ENCODE measurements at places on chromosomes 11 and 22.

- DNase-seq: no peak
These were observed 6.7 kb downstream of the CENPM start for GRCh38 chr22:41939981-41940831.

DNA sequence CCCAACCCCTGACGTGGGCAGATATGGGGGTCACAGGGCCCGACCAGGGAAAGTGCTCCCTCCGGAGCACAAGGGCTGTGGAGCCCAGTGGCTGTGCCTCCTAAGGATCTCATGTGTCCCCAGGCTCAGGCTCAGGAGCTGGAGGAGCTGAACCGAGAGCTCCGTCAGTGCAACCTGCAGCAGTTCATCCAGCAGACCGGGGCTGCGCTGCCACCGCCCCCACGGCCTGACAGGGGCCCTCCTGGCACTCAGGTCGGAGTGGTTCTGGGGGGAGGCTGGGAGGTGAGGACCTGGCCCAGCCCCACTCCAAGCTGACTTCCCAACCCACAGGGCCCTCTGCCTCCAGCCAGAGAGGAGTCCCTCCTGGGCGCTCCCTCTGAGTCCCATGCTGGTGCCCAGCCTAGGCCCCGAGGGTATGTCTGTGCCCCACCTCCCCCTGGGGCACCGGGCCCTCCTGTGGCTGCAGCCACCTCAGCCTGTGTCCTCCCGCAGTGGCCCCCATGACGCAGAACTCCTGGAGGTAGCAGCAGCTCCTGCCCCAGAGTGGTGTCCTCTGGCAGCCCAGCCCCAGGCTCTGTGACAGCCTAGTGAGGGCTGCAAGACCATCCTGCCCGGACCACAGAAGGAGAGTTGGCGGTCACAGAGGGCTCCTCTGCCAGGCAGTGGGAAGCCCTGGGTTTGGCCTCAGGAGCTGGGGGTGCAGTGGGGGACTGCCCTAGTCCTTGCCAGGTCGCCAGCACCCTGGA lies 2.5 kb downstream of the RASSF7 start:
- no peak for DNase-seq

DNA sequence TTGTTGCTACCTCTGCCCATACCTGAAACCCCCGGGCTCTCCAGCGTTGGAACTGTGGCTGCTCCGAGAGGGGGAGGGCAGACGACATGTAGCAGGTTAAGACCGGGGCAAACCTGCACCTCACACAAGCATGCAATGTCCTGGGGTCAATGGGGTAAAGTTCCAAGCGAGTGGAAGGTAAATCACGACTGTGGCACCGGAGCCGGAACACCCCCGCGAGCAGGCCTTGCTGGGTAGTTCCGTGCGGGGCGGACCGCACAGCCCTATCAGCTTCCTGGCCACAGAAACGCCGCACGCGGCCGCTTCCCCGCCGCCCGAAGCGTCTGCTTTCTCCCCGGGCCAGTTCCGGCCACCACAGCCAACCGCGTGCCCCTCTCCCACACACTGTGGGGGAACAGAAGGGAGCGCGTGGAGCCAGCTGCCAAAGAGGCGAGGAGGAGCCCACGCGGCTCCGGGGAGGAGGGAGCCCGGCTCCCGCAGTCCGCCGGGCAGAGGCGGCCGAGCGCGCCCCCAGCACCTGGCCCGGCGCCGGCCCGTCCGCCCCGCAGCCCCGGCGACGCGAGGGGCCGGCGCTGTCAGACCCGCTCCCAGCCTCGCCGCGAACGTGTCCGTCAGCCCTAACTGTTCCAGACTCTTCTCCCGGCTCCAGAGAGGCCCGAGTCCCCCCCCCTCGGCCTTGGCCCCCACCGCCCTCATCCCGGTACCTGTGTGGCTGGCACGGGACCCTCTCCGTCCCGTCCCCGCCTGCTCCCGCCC lies 1.6 kb downstream of the SPTBN2 start:
- no peak for DNase-seq

DNA sequence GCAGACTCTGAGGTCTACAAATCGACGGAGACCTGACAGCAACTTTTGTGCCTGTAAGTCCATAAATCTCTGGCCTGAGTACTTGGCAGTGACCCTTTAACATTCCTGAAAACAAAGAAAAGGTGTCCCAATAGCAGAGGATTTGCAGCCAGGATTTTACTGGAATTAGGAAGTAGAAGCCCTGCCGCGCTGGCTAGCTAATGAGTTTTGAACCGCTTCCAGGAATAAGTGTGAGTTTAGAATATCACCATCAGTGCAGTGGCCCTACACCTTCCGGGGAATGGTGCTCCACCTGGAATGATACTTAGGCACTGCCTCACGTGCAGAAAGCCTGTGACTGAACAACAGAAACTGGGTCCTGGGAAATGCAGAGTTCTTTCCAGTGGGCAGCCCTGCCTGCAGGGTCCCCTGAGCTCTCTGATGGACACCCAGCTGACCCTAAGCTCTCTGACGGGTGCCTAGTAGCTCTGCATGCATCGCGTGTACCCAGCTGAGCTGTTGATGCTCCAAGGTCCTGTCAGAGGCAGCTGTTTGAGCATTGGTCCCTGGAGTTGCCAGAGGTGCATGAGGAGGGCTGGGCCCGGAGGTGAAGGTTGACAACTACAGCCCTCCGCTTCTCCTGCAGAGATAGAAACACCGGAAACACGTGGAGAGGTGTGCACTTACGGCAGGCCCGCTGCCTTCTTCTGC lies 380.9 kb downstream of the TBC1D22A start:
- no peak for DNase-seq

GRCh38 chr11:67266449-67267187 lies at the start of gene GRK2:
TSS of gene GRK2 (plus strand) at chr11:67266473. CDS start at chr11:67266700, 227 bp downstream.
- no peak for DNase-seq

Measured in fibroblast of skin of left biceps (primary cell).